Esophagus squamous epithelium (tissue), 5 donors: ENCODE measurements at places on chromosomes 5 and 9. TPM values are rescaled to one million over a fixed set of nuclear protein-coding genes. Genes with fewer than 3 reads are reported as not detected.
A peak's percentile ranks its signal among the peaks of the same experiment; 100 is the strongest.

- H3K27me3 ChIP-seq: no peaks in the 10 kb centered on the region
- H3K4me3 ChIP-seq: no peak overlapping the region
- H3K36me3 ChIP-seq: no peaks in the 10 kb centered on the region
- H3K27ac ChIP-seq: no peak overlapping the region
- H3K4me1 ChIP-seq: peaks cover 4% of the 10 kb centered on the region
Observed at GRCh38 chr5:146410272-146410671, 36.9 kb upstream of the TCERG1 start.

GRCh38 chr9:120966013-120966369, 39.4 kb upstream of the TRAF1 start:
- H3K4me3 ChIP-seq: no peak overlapping the region
- H3K27me3 ChIP-seq: no peaks in the 10 kb centered on the region
- no peak for DNase-seq
- H3K36me3 ChIP-seq: peaks cover 16% of the 10 kb centered on the region
- no peaks in the 10 kb centered on the region for H3K4me1 ChIP-seq
- peak overlapping the region; percentile 84 for H3K27ac ChIP-seq

- no peak overlapping the region for H3K4me3 ChIP-seq
- H3K36me3 ChIP-seq: no peaks in the 10 kb centered on the region
- H3K4me1 ChIP-seq: no peaks in the 10 kb centered on the region
- H3K27ac ChIP-seq: no peak overlapping the region
Observed at GRCh38 chr5:73596705-73597328, 29.2 kb upstream of the ARHGEF28 start.

Gene CAMK2A
- total RNA-seq: not detected

DNA sequence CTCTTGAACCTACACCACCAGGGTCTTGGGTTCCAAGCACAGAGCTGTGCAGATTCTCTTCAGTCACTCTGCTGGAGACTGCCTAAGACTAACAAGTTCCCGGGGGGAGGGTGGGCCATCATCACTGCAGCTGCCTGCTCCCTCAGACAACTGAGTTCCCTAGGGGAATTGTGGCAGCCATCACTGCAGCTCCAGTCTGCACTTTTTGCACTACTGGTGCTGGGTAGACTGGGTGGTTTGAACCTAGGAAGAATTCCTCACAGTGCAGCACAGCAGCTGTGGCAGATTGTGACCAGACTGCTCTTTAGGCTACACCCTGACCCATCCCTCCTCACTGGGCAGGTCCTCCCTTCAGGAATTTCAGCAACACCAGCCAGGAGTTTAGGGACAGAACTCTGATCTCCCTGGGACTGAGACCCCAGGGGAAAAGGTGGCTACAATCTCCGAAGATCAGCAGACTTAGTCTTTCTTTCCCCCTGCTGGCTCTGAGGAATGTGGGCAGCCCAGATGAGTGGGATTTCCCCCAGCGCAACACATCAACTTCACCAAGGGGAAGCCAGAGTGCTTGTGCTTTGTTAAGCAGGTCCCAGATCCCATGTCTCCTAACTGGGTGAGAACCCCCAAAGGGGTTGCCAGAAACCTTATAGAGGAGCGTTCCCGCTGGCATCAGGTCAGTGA, 30.9 kb upstream of the RGMB start:
- H3K36me3 ChIP-seq: no peaks in the 10 kb centered on the region
- no peaks in the 10 kb centered on the region for H3K27me3 ChIP-seq
- H3K4me1 ChIP-seq: no peaks in the 10 kb centered on the region
- no peak overlapping the region for H3K27ac ChIP-seq

Gene CDHR2
- total RNA-seq: under 0.01 TPM

DNA sequence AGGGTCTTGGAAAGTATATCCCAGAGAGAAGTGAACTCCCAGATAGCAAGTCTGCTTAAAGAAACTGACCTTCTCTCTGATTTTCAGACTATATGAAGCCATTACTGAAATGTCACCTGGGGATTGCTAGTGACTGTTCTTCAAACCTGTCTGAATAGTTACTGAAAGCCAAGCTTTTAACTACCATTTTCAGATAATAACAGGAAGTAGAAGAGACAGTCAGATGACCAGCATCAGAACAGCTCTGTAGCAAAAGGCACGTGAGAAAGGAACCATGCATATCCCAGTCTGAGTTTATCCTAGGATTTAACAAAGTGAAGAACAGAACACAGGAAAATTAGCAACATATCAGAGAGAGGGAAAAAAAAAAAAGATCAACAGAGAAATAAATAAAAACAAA, 74.9 kb upstream of the SELENOP start:
- no peaks in the 10 kb centered on the region for H3K27me3 ChIP-seq
- no peak overlapping the region for H3K27ac ChIP-seq
- DNase-seq: no peak
- H3K4me1 ChIP-seq: peaks cover 8% of the 10 kb centered on the region

- no peaks in the 10 kb centered on the region for H3K36me3 ChIP-seq
- no peak overlapping the region for H3K4me3 ChIP-seq
- no peaks in the 10 kb centered on the region for H3K4me1 ChIP-seq
- no peak for DNase-seq
Observed at GRCh38 chr5:98391921-98392625, 381.4 kb upstream of the RGMB start.

DNA sequence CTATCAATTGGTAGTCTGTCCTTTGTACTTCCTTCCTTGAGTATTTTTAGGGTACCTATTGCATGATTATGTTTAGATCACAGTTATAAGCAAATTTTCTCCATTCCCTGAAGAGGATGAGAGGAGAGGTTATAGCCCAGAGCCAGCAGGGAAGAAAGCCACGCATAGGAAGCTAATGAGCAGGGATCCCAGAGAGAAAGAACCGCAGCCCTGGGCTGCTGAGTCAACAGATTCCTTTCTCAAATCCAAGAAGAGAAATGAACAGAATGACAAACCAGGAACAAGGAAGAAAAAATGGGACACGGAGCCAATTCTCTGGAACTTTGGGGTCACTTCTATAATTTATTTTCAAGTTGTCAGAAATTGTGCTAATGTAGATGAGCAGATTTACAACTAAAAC, 284.5 kb downstream of the RFX3 start:
- no peak overlapping the region for H3K4me3 ChIP-seq
- no peaks in the 10 kb centered on the region for H3K4me1 ChIP-seq
- no peak for DNase-seq

Gene UNC13B
- total RNA-seq: 36.8 TPM

GRCh38 chr9:68433531-68434110, 77.2 kb downstream of the PGM5 start:
- H3K36me3 ChIP-seq: no peaks in the 10 kb centered on the region
- no peak for DNase-seq
- H3K4me1 ChIP-seq: no peaks in the 10 kb centered on the region
- no peaks in the 10 kb centered on the region for H3K27me3 ChIP-seq
- H3K4me3 ChIP-seq: no peak overlapping the region
- H3K27ac ChIP-seq: peak overlapping the region; percentile 14

Gene PTGDS
- total RNA-seq: 7.7 TPM

- H3K27ac ChIP-seq: no peak overlapping the region
- H3K4me3 ChIP-seq: no peak overlapping the region
- DNase-seq: no peak
- no peaks in the 10 kb centered on the region for H3K4me1 ChIP-seq
- no peaks in the 10 kb centered on the region for H3K27me3 ChIP-seq
- H3K36me3 ChIP-seq: no peaks in the 10 kb centered on the region
Observed at GRCh38 chr5:109652096-109652495, 37.6 kb upstream of the MAN2A1 start.

DNA sequence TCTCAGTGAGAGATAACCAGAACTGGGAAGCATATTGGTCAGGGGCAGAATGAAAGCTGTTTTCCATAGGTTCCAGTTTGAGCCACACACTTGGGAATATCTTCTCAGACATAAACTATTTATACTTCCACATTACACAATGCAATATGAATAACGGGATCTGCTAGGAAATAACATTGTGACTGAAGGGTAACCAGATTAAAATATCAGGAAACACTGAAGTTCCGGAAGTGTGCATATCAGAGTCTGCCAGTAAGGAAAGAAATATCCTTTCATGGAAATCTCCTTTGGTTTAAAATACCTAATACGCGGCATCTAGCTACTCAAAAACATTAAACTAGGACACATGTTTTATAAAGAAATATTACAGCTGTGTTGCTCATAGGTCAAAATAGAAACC, 56.3 kb downstream of the ST8SIA4 start:
- DNase-seq: no peak
- no peak overlapping the region for H3K27ac ChIP-seq
- H3K27me3 ChIP-seq: no peaks in the 10 kb centered on the region
- H3K4me3 ChIP-seq: no peak overlapping the region
- no peaks in the 10 kb centered on the region for H3K36me3 ChIP-seq

Gene PDLIM4
- 25.6 TPM for total RNA-seq

- H3K36me3 ChIP-seq: no peaks in the 10 kb centered on the region
- no peak for DNase-seq
- peaks cover 23% of the 10 kb centered on the region for H3K4me1 ChIP-seq
- no peaks in the 10 kb centered on the region for H3K27me3 ChIP-seq
- no peak overlapping the region for H3K4me3 ChIP-seq
- no peak overlapping the region for H3K27ac ChIP-seq
Observed at GRCh38 chr9:70056211-70056944, 12.7 kb downstream of the MAMDC2 start.

Gene SPOCK1
- 21.9 TPM for total RNA-seq

DNA sequence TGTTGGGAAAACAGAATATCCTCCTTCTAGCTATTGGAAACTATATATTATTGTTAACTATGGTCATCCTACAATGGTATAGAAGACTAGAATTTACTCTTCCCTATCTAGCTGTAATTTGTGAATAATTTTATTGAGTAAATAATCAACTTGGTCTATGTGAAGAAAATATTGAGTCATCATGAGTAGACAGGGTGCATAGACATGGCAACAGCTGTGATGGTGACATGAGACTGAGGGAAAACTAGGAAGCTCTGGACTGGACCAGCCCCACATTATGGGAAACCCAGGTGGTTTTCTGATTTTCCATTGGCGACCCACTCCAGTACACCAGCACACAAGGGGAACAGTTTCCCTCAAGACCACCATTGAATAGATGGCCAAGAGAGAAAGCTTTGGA, 95.0 kb downstream of the APBA1 start:
- no peaks in the 10 kb centered on the region for H3K4me1 ChIP-seq
- no peak overlapping the region for H3K4me3 ChIP-seq
- no peaks in the 10 kb centered on the region for H3K36me3 ChIP-seq
- no peak for DNase-seq
- no peaks in the 10 kb centered on the region for H3K27me3 ChIP-seq

Gene SLCO6A1
- total RNA-seq: not detected

- H3K36me3 ChIP-seq: peaks cover 6% of the 10 kb centered on the region
- no peaks in the 10 kb centered on the region for H3K27me3 ChIP-seq
- H3K4me3 ChIP-seq: no peak overlapping the region
- no peaks in the 10 kb centered on the region for H3K4me1 ChIP-seq
- no peak overlapping the region for H3K27ac ChIP-seq
Observed at GRCh38 chr9:120413121-120414048, 166.6 kb downstream of the CDK5RAP2 start.

DNA sequence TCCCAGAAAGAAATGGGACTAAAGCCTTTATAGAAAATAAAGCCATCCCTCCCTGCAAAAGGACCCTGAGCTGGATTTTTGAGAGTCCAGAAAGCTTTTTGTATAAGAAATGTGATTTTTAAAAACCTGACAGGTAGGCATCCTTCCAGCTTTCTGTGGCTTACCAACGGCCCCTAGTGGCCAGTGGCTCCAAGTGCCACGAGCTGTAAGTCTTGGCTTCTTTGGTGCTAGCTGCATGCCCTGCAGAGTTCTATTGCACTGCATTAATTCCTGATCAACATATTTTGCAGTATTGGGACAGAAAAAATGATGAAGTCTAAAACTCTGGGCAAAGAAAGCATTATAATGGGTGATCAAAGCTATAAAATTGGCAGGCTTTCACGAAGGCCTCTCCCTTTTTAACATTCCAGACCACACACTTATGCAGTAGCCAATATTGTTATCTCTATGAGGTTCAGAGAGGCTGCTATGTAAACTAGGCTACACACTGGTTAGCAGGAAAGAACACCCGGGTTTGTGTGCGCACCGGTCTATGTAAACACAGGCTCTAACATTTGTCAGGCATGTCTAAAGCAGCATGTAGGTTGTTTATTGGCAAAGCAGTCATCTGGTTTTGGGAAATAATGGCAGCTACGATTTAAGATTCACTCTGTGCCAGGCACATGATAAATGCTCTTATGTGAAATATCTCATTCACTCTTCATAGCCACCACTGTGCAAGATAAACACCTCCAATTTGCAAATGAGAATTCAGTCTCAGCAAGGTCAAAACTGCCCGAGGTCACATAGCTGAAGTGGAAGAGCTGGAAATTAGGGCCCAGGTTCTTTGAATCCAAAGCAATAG, 55.2 kb downstream of the NMUR2 start:
- H3K27ac ChIP-seq: no peak overlapping the region
- H3K36me3 ChIP-seq: no peaks in the 10 kb centered on the region
- DNase-seq: no peak
- H3K4me1 ChIP-seq: no peaks in the 10 kb centered on the region

Gene SPINK6
- total RNA-seq: not detected

- H3K4me3 ChIP-seq: no peak overlapping the region
- no peaks in the 10 kb centered on the region for H3K27me3 ChIP-seq
- no peaks in the 10 kb centered on the region for H3K4me1 ChIP-seq
- no peak for DNase-seq
Observed at GRCh38 chr5:152331718-152332117, 73.4 kb downstream of the NMUR2 start.
